ENCODE measurements at places on chromosomes 6 and 20.
A peak's percentile ranks its signal among the peaks of the same experiment; 100 is the strongest.

GRCh38 chr20:49993301-49993751, 10.5 kb downstream of the SNAI1 start:
- DNase-seq, result no peak

- DNase-seq, result no peak
Measured at GRCh38 chr6:30779850-30780641, 35.7 kb upstream of the IER3 start.

GRCh38 chr6:141464490-141464889, 668.2 kb upstream of the GJE1 start:
- peak; percentile 60 for DNase-seq

GRCh38 chr6:50278663-50279062, 228.9 kb upstream of the DEFB112 start:
- no peak for DNase-seq

- no peak for DNase-seq
Measured at GRCh38 chr6:28585335-28585734, 59.7 kb downstream of the GPX5 start.

GRCh38 chr20:4366076-4366475, 350.7 kb upstream of the RNF24 start:
- DNase-seq, result no peak

- no peak for DNase-seq
Measured at GRCh38 chr20:12849225-12849910, 159.4 kb upstream of the SPTLC3 start.

- no peak for DNase-seq
Measured at GRCh38 chr6:129105793-129106192, 222.9 kb downstream of the LAMA2 start.

DNA sequence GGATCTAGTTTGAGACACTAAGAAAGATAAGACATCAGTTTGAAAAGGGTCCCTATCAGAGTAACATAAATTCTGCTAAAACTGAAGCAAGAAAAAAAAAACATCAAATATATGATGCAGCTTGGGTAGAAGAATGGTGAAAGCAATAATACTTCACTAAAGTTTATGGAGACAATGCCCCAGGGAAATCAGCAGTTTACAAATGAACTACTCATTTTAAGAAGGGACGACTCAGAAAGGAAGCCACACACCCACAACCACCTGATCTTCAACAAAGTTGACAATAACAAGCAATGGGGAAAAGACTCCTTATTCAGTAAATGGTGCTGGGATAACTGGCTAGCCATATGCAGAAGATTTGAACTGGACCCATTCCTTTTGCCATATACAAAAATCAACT, 143.5 kb downstream of the TPBG start:
- no peak for DNase-seq

DNA sequence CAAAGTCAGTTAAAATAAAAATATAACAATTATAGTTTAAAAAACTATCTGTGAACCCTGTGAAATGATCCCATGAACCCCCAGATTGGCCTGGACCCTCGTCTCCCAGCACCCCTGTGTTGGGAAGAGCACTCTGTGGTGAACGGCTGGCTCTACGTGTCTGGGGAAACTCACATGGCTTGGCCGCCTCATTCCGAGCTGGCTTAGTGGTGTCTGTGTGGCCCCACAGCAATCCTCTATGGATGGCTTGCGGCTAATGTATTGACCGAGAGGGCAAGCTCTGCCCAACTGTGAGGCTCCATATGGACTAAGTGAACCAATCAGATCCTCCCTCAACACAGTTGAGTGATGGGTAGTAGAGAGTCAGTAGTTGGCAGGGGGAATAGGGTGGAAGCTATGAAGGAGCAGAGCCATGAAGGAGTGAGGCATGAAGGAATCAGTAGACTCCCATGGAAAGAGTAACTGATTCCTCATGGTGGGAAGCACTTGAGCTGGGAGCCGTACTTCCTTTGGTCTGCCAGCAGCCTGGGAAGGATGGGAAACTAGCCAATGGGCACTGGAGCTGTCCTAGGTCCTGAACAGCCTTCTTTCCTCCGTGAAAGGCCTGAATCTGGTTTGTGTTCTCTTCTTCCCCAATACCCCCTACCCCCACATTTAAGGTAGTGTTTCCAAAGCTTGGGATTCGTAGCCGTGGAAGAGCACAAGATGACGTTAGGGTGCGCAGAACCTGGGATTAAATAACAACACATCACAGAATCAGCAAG, 21.6 kb upstream of the ZNF831 start:
- DNase-seq, result peak; percentile 13

DNA sequence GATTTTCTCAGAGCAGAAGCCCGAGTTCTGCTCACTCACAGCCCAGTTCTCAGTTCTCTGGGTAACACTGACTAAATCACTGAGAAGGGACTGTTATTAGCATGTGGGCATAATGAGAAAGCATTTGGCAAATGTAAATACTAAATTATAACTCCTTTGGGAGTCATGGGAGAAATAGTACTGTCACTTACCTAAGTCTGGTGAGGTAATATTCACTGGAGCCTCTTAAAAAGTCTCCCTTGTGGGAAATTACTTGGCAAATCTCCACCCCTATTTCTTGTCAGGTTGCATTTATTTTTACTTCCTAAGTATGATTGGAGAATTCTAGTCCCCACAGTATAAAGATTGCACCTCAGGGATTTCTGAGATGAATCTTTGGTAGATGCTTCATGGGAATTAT, 254.3 kb downstream of the SLC35F1 start:
- no peak for DNase-seq

DNA sequence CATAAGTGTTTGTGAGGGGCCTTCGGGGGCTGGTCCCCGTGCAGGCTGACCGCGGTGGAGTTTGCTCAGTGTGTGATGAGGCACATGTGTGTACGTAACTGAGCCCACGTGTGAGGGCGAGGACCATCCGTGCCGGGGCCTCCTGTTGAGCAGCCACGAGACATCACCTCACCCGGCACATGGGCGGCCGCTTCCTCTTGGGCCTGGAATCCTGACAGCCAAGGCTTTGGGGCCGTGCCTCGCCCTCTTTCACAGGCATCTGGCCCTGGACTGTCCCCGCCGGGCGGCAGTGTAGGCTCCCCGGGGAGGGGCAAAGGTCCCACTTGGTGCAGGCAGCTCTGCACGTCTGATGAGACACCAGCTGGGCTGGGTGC, 202.3 kb downstream of the DLL1 start:
- no peak for DNase-seq

DNA sequence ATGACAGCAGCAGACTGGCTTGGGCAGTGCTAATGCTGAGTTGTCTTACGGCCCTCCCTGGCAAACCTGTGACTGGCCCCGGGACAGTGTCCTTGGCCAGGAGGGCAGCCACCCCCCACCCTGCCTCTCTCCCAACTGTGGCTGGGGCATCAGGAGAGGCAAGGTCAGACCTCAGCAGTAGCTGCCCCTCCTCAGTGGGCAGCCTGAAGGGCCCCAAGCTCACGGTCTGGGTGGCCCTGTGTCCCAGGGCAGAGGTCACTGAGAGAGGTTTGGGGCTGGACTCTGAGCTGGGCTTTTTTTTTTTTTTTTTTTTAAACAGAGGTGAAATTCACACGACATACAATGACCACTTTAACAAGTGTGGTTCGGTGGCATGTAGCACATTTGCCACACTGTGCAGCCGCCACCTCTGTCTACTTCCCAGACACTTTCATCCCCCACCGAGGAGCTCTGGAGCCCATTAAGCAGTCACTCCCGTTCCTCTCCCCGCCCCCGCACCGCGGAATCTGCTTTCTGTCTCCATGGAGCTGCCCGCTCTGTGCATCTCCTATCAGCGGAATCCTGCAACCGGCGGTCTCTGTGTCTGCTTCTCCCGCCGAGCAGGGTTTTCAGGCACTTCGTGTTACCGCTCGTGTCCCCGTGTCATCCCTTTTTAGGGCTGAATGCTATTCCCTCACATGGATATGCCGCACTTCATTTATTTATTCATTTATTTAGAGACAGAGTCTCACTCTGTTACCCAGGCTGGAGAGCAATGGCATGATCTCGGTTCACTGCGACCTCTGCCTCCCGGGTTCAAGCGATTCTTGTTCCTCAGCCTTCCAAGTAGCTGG, 67.9 kb upstream of the GATA5 start:
- no peak for DNase-seq

DNA sequence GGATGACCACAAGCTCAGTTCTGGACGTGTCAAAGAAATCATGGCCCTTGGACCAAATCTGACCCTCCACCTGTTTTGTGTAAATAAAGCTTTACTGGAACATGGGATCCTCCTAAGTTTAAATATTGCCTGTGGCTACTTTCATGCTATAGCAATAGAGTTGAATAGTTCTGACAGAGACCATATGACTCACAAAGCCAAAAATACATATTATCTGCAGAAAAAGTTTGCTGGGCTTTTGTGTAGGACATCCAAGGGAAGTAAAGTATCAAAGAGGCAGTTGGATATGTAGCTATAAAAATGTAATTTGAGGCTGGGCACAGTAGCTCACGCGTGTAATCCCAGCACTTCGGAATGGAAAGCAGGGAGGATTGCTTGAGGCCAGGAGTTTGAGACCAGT, 78.9 kb downstream of the TOX2 start:
- DNase-seq, result no peak

GRCh38 chr6:84462698-84463097, 235.3 kb upstream of the CEP162 start:
- no peak for DNase-seq

GRCh38 chr6:40891686-40892085, 147.3 kb downstream of the UNC5CL start:
- no peak for DNase-seq

GRCh38 chr20:33551778-33552177, 61.9 kb downstream of the CBFA2T2 start:
- no peak for DNase-seq

- DNase-seq, result no peak
Measured at GRCh38 chr20:3222635-3223600, 13.6 kb downstream of the ITPA start.

DNA sequence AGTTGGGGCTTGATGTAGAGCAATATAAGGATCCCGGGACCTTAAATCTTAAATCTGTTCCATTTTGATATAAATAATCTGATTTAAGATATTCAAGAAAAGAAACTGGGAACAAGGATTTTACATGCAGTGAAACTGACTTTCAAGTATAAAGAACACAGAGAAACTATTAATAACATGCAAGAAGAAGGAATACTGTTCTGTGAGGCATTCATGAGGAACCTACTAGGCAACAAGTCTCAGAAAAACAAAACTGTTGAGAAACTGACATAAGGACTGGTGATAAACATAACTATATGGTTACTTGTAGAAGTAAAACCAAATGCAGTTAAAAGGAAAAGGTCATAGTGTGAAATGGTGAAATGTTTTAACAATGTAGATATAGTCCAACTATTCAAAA, 15.8 kb downstream of the HDDC2 start:
- DNase-seq, result no peak

DNA sequence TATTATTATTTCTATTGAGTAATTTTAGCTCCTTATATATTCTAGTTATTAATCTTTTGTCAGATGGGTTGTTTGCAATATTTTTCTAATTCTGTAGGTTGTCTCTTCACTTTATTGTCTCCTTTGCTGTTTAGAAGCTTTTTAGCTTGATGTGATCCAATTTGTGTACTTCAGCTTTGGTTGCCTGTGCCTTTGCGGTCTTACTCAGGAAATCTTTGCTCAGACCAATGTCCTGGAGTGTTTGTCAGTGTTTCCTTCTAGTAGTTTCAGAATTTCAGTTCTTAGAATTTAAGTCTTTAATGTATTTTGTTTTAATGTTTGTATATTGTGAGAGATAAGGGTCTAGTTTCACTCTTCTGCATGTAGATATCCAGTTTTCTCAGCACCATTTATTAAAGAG, 916.0 kb upstream of the EYS start:
- no peak for DNase-seq

GRCh38 chr20:20832715-20833114, 120.3 kb upstream of the RALGAPA2 start:
- DNase-seq, result no peak

GRCh38 chr6:5898563-5898962, 108.2 kb downstream of the NRN1 start:
- no peak for DNase-seq

GRCh38 chr20:35196313-35196712, 24.4 kb downstream of the PROCR start:
- no peak for DNase-seq

DNA sequence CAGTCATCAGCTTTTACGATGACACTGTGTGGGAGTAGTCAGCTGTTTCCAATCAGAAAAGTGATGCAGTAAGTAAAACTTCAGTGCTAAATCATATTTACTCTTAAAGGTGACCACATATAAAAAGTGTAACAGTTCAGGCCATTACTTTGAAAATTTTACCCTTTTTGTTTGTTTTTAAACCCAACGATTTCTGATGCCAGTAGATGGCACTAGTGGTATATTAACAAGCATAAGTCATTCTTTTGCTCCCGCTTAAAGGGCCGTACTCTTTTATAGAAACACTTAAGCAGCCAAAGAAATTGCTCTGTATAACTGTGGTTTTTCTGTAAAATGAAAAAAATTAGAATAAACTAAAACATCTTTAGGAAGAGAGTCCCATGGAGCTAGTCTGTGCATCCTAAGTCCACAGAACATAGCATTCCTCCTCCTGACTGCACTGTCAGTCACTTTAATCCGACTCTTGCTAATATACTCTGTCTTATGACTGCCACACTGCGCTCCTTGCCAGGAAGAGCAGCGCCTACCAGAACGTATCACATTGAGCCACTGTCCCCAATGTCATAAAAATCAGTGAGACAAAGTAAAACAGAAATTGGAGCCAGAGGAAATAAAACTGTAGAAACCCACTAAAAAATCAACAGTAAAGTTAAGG, 25.0 kb downstream of the HEBP2 start:
- peak; percentile 52 for DNase-seq

DNA sequence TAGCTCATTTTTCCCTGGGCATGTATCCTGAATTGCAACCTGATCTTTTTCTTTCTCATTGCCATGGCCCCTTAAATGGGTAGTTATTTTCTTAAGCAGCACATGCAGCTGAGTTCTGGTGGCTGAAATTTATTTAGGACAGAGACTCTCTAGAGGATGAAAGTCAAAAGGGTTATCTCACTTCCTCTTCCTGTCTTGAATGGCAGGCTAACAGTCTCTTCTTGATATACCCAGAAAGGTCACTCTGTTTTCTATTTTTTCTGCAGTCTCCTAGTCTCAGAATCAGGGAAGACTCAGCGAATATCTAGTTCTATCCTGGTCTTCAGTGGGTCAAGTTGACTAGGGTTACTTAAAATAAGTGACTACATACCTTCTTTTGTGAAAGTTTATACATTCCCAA, 243.3 kb downstream of the EPHA7 start:
- no peak for DNase-seq

DNA sequence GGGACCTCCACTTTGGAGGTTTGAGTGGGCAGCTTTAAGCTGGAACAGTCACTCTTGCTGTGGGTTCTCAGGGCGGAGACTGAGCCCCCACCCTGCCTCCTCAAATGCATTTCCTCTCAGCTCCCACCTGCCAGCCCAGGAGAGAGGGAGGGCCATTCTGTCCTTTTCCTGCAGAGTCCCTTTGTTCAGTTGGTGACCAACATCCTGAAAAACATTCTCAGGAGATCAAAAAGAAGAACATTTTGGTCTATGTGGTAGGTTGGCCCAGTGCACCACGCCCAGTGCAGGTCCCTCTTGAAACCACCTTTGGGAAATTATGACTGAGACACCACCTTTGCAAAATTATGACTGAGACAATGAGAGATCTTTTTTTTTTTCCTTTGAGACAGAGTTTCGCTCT, 13.4 kb downstream of the SLC52A3 start:
- no peak for DNase-seq
